ENCODE measurements at places on chromosomes 7 and 10.

GRCh38 chr10:49629431-49629881 is 15.6 kb downstream of the CHAT start:
- DNase-seq: no peak

DNA sequence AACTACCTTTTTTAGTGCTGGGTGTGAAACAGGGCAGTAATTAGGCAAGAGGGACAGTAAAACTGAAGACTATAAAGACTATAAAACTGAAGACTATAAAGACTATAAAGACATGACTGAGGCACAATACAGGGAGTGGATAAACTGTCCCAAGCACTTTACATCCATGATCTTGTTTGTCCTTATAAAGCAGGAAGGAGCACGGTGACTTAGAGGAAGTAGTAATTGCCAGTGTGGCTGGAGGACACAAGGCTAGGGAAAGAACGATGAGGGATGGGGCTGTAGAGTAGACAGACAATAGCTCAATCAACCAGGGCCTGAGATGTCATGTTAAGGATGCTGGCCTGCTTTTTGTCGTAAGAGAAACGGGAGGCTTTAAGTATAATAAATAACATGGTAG is 26.0 kb downstream of the DNAJC12 start:
- no peak for DNase-seq

GRCh38 chr7:71326595-71326994 is 194.7 kb downstream of the GALNT17 start:
- DNase-seq: no peak

DNA sequence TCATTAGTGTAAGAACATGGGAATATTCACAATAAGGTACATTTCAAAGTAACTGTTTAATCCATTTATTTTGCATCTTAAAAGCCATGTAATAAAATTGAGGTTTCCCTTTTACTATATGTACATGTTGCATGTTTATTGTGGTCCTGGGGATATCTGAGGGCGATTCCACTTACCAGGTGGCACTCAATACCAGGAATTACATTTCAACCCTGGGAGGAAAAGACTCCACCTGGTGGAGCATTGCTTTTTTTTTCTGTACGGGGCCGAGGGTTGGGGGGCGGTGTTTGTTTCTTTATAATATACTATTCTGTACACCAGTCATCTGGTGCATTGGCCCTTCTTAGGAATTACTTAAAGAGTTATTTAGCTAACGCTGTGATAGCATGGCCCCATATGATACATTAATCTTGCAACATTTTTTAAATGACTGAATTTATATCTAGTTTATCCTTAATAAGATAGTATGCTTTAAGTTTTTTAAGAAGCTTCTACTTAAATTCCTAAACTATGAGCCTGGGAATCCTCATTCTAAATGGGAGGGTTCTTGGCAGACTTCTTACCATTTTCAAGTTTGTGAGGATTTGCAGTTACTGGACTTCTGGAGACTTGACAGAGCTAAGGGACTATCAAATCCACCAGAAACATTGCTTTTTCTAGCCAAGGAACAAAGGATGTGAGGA is 7.2 kb upstream of the HGF start:
- no peak for DNase-seq

DNA sequence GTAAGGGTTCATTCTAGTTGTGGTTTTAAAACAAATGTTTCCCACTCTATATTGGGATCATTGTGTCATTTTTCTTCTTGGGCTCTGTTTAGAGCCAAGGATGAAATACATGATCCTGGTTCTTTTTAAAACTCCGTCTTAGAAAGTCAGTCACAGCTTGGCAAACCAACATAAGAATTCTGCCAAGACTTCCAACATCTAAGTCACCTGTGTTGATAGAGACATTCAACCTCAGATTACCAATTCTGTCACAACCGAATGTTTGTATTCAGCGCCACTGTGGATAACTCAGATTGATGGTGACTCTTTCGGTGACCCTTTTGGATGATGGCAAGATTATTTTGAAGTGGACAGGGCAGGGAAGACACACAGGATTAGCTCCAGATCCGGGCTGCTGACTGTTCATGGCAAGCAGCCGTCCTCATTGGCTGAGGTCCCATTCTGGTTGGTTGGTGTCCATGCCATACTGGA is 255.4 kb downstream of the ARHGAP21 start:
- DNase-seq: no peak

GRCh38 chr10:23613900-23614299 is 175.0 kb downstream of the OTUD1 start:
- no peak for DNase-seq

DNA sequence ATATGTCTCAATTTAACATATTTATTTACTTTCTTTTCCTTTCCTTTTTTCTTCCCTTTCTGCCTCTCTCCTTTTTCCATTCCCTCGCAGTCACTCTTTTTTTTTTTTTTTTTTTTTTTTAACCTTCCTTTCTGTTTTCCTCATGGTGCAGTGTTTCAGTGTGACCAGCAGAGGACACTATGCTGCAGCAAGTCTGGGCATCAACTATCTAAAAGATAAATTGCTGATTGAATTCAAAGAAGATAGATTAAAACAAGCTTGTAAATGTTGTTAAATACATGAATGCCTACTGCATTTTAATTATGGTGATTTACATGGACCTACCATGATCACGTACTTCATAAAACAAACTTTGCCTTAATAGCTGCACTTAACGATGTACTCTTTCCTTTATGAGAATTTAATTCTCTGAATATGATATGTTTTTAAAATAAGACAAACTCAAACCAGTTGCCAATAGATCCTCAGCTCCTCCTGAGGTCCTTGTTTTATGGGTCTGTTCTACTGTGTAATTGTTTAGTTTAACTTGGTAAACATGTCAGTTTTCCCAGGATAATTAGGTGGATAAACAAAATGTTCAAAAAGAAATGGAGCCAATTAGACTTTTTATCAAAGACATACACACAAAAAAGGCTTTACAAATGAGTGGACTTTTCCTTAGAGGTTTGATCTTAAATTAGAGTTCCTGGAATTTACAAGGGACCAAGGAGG is 101.0 kb upstream of the AGR3 start:
- DNase-seq: peak; percentile 57

DNA sequence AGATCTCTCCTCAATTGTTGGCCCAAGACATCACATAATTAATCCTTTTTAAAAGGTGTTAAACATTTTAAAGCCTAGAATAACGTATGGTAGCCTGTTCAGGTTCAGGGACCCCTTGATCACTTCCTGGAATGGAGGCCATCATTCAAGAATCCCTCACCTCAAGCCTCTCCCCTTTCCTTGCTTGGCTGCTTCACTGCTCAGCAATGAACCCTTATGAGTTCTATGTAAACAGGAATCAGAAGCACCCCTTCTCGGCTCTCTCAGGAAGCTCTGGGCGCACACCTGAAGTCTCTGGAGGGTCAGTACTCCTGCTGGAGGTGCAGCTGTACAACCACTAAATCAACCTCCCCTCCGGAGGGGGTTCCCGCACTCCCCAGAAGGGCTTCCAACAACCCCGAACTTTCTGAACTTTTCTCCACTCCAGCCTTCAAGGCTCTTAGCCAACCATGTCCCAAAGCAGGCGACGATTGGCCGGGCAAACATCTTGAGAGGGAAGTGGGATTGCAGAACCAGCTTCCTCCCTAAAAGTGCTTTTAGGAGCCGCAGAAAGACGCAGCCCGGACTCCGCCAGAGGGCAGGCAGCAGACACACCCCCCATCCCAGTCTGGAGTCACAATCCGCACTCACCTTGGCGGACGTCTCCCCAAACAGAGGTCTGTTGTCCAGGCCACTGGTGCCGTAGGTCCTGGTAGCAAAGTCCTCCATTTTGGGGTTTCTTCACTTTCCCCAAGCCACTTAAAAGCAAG is 562 bp downstream of the TMEM243 start:
- peak; percentile 65 for DNase-seq

GRCh38 chr10:62681211-62681940 is 123.1 kb upstream of the ADO start:
- peak; percentile 96 for DNase-seq

GRCh38 chr10:79053081-79053434 is 15.7 kb upstream of the ZMIZ1 start:
- DNase-seq: no peak

- no peak for DNase-seq
These were observed 142.7 kb downstream of the KMT2E start for GRCh38 chr7:105156731-105157130.

DNA sequence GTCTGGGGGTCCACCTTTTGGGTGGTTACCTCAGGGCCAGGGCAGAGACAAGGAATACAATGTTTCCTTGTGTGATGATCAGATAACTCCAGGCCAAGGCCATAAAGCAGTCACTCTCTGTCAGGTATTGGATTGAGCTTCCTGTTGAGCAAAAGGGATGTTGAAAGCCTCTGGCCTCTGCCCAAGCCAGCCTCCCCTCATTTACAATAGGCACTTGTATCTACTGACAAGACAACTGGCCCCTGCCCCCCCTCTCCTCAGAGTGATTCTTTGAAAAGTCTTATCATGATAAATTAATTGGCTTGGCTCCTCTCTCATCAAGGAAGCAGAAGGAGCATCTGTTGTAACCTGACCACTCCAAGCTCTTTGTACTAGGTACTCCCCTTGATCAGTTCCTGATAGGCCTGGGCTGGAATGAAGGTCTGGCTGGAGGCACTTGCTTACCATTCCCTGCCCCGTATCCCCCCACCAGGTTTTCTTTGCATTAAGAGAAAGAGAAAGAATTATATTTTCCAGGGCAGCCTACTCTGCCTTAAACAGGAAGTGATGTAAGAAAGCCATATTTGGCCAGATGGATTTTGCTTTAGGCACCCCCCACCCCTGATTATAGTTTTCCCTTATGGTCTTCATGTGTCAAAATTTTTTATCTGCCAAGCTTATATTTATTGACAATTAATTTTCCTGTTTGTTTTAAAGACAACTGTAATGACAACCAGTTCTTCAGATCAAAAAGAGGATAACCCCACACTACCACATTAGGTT is 42.1 kb upstream of the HPS1 start:
- DNase-seq: peak; percentile 7

GRCh38 chr10:11403116-11403515 is 208.3 kb downstream of the USP6NL start:
- DNase-seq: peak; percentile 54

DNA sequence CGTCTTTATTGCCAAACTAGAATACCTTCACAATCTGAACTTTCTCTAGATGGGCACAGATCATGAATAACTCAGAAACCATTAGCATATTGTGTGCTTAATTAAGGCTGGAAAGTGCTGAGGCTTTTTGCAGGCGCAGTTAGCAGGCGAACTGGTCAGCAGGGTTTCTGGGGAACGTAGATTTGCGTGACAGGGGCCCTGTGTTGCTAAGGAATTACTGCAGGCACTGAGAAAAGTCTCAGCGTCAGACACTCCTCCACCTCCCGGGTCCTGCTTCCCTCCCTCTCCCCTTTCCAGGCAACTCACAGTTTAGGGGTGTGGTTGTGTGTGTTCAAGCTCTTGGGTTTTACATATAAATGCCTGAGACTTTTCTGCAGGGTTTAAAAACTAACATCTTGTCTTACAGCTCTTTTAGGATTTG is 2.2 kb downstream of the MAP3K8 start:
- DNase-seq: peak; percentile 61

- DNase-seq: no peak
These were observed 34.8 kb downstream of the CUL1 start for GRCh38 chr7:148733496-148733895.

DNA sequence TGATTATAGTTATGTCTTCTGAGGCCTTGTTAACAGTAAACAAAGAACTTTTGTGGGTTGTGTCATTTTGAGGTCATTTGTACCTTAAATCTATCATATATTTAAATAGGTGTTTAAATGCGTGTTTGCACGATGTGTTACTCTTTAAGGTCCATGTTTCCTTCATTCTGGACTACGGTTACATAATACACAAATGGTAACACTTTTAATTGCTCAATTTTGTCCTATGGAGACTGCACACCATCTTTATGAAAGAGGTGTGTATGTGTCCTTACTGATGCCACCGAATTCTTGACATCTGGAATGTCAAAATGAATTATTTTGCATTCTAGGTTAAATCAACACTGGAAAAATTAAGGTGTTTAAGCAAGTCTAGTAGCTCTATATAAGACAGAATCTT is 1.7 kb downstream of the PALS2 start:
- DNase-seq: no peak

- no peak for DNase-seq
These were observed 279.6 kb upstream of the HGF start for GRCh38 chr7:82049442-82049841.

- no peak for DNase-seq
These were observed 264.0 kb downstream of the INHBA start for GRCh38 chr7:41438705-41439514.

DNA sequence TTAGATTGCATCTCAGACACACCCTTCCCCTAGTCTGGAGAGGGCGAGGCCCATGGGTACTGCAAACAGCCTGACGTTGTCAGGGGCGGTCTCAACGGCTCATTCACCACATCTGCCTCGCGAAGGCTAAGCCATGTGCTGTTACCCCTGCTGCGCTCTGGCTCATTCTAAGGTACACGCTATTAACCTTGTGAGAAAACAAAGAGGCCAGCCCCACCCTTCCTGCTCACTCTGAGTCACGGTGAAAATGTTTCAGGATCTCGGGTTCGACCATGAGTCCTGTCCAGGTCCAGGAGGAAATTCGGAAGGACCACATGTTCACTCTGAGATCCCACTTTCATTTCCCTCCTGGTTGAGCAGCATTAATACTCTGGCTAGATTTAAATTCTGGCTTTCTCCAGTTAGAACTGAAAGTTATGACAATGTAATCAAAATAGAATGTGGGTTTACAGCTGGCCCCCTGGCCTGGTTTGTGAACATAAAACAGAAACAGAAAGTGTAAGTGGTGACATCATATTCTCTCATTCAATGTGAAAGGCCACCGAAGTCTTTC is 55.2 kb downstream of the EGFR start:
- DNase-seq: no peak

DNA sequence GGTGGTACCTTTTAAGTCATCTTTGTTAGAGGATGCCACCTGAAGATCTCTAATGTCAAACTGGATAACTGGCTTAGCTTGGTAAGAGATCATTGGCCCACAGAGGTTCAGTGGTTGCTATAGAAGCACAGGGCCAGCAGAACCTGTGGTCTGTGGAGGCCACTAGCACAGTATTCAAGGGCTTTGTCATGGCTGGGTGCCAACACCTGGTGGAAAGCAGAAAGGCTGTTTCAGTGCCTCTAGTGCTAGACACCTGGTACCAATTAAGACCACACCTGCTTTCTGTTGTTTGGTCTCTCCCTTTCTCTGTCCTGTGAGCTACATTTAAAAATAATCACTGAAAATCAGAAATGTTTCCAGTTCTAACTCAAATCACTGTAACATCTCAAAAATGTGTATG is 10.0 kb upstream of the PCGF5 start:
- DNase-seq: no peak

DNA sequence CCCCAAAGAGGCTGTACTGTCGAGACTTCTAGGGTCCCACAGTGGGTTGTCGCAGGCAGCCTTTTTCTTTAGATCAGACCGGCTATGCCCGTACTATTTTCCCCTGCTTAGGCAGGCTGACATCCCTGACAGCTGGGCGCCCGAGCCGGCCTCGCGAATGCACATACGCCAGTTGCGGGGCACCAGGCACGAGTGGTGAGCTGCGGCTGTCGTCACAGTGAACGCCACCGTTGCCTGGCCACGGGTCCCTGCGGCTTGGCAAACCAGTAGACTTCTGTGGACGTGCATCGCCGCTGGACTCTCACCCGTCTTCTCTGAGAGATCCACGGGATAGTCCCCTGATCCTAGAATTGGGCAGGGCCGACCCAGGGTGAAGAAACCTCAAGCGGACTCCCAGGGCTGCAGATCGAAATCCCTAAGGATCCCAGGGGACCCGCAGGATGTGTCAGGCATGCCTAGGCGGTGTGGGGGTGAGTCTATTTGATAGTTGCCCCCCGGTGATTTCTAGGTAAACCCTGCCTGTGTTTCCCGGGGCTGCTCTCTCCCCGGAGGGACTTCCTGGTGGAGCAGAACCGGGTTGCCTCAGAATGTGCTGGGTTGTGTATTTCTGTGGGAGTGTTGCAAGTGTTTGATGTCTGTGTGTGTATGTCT is 33.0 kb upstream of the ZNF273 start:
- no peak for DNase-seq

GRCh38 chr10:91299999-91300575 is 79.6 kb downstream of the PCGF5 start:
- DNase-seq: no peak

Data from AML-193 (cell line).